Natural killer cell treated with Interleukin-12 subunit alpha and Interleukin-12 subunit beta and Interleukin-15 and Interleukin-18, amount 100 ng/mL, for 72 hours (primary cell): ENCODE measurements at places on chromosomes 16 and 17.

DNA sequence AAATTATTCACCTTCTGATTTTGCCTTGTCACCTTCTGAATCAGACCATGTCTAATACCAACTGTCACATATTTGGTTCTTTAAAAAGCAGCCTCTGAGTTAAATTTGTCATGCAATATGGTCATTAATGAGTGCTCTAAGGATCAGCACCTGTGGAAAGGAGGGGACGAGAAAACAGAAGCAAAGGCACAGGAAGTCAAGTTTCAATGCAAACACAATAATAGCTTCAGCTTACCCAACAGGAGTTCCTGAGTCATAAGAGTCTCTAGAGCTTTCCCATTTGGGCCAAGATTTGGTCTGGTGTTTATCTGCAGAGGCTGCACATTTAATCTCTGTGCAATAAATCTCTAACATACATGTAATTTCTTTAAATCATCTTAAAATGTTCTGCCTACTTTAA is 889.8 kb downstream of the CDH8 start:
- no peak for DNase-seq

GRCh38 chr16:10737068-10737625 is 6.5 kb upstream of the NUBP1 start:
- no peak for DNase-seq

DNA sequence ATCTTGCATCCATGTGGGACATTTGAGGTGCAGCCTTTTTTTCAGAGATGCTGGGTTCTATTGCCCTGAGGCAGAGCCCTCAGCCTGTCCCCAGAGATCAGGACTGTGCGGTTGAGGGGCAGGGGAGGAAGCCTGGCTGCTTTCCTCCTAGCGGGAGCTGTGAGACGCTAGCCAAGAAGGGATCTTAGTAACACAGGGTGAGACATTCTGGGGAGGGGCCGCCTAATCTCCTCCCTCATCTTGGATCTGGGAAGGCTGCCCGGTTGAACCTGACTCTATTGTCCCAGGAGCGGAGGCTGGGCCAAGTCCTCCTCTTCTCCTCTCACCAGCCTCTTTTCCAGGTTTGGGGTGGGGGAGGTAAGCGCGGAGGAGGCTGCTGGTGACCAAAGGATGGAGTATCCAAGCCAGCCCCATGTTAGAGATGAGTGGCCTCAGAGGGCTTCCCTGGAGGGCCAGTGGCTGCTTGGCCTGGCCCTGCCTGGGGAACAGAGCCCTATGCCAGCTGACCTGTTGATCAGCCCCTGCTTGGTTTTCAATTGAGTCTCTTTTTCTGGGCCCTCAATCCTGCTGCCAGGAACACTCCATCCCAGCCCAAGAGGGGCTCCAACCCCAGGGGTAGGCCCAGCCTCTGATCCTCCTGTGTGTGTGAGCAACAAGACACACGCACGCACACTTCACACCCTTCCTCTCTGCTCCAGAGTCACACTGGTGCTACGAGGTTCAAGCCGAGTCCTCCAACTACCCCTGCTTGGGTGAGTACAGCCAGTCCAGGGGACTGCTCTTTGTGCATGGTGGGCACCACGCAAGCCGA is 5.0 kb downstream of the CA4 start:
- DNase-seq, result no peak

DNA sequence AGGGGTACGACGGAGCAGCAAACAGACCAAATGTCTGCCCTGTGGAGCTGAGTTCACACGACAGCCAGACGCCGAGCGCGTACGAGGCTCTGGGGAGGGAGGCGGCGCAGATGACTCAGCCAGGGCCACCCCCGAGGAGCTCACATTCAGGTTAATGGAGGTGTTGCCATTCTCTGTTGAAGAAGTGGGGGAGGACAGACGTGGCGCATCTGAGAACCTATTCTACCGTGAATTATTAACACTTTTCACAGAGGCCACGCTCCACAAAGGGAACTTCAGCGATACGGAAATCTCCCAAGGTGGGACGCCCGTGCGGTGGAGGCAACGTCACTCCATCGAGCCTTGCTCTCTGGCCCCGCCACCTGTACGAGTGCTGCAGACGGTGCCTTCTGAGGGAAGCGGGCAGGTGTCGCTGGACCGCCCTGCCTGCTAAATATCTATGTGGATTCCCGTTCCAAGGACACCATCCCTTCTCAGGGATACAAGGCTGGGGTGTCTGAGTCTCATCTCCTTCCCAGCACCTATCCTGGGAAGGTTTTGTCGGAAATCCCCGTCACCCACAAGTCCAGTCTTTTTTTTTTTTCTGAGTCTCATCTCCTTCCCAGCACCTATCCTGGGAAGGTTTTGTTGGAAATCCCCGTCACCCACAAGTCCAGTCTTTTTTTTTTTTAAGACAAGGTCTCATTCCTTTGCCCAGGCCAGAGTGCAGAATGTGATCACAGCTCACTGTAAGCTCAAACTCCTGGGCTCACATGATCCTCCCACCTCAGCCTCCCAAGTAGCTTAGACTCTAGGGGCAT is 19.0 kb downstream of the ABR start:
- no peak for DNase-seq

- no peak for DNase-seq
Observed at GRCh38 chr17:73420897-73421296, 109.1 kb upstream of the CDC42EP4 start.

DNA sequence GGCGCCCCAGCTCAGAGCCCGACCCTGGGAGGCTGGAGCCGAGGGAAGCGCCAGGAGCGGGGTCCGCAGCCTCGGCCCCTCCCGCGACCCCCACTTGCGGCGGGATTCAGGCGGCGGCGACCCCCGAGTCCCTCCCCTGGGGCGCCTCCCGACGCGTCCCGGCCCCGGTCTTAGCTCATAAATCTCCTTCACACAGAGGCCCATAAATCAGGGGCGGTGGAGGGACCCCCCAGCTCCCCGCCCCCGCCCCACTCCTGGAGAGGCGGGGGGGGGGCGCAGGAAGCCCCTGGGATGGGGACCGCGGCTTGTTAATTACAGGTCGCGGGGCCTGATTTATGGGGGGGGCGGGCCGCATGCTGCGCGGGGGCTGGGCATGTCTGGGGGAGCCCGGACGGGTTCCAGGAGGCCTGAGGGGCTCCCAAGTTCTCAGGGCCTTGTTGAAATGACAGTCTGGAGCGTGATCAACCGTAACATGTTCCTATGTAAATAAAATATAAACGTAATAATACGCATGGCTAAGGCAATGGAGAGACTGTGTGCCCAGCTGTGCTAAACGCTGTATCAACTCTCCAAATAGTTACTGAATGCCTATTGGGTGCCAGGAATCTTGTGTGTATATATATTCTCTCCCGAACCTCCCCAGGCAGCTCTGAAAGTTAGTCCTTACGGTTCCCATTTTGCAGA is 10.0 kb upstream of the BHLHA9 start:
- no peak for DNase-seq

GRCh38 chr16:71479420-71479819 is 9.7 kb downstream of the ZNF19 start:
- DNase-seq, result no peak

- DNase-seq, result no peak
Observed at GRCh38 chr17:21146362-21147015, 19.7 kb downstream of the DHRS7B start.

DNA sequence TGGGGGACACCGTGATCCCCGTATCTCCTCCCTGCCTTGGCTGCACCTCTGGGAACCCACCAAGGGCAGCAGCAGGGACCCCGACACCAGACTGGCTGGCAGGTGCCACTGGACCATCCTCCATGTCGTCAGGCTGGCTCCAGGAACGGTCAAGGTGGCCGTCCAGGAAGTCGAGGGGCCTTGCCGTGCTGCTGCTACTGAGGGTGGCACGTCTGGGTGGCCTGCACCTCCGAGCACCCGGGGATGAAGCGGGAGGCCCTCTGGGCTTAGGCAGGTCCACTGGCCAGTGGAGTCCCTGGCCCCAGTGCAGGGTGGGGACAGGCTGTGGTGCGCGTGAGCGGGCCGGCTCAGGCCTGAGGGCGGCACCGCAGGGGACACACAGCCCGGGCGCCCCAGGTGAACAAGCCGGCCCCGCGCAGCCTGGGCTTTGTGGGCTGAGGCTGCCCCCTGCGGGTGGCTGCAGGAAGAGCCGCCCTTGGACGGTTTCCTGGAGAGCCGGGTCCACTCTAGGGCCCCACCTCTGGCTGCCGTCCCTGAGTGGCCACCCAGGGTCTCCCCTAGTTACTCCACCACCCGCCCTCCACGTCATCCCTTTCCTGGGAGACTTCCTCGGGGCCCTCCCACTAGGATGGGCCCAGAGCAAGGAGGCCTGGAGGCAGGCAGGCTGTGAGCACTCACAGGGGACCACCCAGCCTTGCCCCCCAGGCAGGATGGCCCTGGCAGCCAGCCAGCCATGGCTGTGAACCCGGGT is 42.8 kb upstream of the ZC3H18 start:
- DNase-seq, result no peak

- DNase-seq, result no peak
Observed at GRCh38 chr16:27230562-27231001, 27.3 kb downstream of the KDM8 start.

- no peak for DNase-seq
Observed at GRCh38 chr17:75842963-75843576, 1.1 kb downstream of the UNC13D start.

DNA sequence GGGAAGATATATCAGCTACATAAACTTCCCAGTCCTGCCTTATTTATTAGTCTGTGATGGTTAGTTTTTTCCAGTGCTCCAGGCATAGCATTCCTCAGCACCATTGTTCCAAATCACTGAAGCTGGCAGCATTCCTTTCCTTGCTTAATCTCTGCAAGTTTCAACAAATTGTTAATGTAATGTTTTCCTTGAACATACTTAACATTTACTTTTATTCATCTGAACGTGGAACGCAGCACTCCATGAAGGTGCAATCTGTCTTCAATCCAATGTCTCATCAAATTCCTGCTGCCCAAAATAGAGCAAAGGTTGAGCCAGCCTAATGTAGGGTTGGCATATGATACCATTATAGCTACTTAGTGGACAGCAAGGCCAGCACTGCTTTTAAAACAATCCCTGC is 441.1 kb upstream of the RBFOX1 start:
- no peak for DNase-seq

- DNase-seq, result no peak
Observed at GRCh38 chr17:41734139-41734948, at the start of gene HAP1. Gene HAP1, minus strand, starts transcription at chr17:41734643. Its CDS starts 9 bp downstream, at chr17:41734634.

DNA sequence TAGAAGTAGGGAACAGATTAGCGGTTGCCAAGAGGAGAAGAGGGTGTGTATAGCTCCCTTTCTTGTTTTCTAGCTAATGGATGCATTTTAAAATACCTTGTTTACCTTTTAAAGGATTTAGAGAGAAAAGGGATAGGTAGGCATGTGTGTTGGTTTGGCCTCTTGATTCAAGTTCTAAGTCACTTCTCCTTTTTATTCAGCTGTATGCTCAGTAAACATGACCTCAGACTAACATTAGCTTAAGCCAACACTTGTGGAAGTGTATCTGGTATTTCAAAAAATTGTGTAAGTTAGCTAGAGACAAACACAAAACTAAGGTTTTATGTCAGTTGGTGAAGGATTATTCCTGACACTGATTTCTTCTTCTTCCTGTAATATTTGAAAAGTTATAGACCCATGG is 204.1 kb upstream of the NOG start:
- DNase-seq, result no peak

- DNase-seq, result no peak
Observed at GRCh38 chr17:61011251-61011650, 333.6 kb downstream of the BCAS3 start.

GRCh38 chr17:21019976-21020586 is 22.7 kb downstream of the USP22 start:
- DNase-seq, result no peak

DNA sequence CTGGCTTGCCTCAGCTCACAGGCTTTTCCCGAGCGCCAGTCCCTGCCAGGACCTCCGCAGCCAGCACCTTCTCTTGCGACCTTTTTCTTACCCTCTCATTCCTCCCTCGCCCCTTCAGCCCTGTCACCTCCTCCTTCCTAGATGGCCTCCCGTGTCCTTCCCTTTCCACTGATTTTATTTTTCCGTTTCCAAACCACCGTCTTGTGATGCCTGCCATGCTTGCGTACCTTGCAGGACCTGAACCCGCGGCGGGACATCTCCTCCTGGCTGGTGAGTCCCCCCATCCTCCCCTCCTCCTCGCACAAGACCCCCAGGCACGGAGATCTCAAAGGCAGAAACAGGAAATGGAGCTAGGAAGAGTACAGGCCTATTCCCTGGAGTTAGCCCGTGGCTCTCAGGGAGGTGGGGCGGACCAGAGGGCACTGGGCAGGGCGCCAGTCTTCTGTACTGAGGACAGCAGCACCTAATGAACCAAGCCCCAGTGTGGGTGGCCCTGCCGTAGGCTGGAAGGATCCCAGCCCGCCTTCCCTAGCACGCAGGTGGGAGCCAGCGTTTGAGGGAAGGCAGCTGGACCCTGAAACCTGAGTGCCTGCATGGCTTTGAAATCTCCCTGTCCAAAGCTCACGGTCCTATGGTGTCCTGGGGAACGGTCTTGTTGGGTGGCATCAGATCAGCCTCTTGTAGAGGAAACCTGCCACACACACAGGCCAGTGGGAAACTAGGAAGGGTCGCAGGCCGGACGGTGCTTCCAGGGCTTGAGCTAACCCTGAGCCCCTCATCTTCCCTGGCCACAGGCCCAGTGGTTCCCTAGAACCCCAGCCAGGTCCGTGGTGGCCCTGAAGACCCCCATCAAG is 612 bp downstream of the CISD3 start:
- no peak for DNase-seq

- no peak for DNase-seq
Observed at GRCh38 chr17:653724-654123, 60.9 kb downstream of the VPS53 start.

DNA sequence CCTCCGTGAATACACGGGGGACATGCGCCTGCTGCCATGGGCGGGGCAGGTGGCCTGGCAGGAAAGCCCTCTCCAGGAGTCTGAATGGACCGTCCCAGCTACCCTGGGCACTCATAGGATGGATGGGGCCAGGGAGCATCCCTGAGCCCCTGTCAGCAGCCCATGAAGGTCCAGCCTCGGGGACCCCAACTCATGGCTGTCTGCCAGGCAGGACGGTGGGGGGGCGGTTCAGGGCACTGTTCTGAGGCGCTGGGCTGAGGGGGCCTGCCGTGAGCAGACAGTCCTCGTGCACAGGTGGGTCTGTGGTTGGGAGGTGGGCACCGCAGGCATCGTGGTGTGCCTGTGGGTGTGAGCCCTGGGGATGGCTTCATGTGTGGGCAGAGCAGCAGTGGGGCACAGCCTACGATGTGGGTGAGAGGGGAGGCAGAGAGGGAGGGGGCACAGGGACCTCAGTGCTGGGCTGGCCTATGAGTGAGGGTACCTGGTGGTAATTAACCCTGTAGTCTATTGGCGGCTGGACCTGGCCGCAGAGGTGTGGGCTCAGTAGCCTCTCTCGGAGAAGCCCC is 6.5 kb upstream of the PKMYT1 start:
- no peak for DNase-seq

- no peak for DNase-seq
Observed at GRCh38 chr17:20823905-20824304, 218.9 kb downstream of the USP22 start.
